Panc1 (cell line): ENCODE measurements at places on chromosomes 2 and 18. TPM values are rescaled to one million over a fixed set of nuclear protein-coding genes. Genes with fewer than 3 reads are reported as not detected.
A peak's percentile ranks its signal among the peaks of the same experiment; 100 is the strongest.

DNA sequence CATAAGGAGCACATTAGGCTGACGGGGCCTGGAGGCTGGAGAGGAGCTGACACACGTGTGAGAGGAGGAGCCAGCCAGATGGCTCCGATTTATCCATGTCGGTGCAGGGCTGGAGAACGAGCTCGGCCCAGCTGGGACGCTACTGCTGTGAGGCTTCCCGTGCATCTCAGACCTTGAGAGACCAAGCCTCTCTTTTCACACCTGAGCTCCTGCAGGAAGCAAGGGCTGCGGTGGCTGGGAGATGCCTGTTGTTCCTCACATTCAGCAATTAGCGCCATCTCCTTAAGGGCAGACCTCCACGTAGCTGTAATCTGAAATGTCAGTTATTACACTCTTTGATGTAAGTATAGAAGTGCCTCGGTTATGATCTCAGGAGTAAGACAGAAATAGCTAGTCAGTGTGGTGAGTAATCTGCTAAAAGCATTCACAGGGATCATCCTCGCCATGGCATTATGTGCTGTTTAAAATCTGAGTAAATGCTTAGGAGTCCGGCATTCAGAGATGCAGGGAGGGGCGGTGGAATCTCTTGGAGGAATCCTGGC lies 107.9 kb downstream of the PRKCE start:
- H3K4me1 ChIP-seq, result no peaks in the 10 kb centered on the region
- no peak for DNase-seq
- no peak overlapping the region for H3K4me3 ChIP-seq
- H3K27me3 ChIP-seq, result no peaks in the 10 kb centered on the region

DNA sequence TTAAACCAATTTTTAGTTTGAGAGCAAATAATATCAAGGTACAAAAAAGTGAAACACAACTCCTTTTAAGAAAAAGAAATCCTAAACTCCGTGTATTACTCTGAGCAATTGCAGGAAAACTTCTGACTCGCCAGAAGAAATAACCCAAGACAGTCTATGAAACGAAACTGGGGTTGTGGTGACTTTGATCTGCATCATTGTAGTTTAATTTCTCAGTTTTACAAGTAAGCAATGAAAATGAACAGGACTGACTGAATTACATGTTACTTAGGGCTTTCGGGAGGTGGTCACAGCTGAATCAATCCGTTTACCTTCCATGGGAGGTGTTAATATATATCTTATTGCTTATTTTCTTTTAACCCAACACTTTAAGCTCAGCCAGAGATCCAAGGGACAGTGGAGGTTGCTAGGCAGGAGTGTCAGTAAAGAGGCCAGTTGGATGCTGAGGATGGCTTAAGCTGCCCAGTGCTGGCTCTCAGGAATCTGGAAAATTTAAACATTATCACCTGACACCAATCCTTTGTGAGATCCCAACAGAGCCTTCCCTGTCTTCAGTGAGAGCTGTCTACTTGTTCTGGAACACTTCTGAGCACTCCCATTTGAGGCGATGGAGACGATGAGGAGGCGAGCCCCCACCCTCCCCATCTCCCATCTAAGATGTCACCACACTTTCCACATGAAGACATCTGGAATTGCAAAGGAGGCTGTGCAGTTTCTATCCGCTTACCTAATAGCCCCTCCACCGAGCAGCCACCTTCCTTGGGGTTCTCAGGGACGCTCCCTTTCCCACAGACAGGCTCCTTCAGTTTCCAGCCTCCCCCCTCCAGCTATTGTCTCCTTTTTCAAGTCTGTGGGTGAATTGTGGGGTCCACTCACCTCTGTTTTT lies 3.6 kb upstream of the RAB31 start:
- H3K27ac ChIP-seq, result peak overlapping the region; percentile 95
- peaks cover 39% of the 10 kb centered on the region for H3K4me1 ChIP-seq
- no peak overlapping the region for H3K4me3 ChIP-seq
- no peak for DNase-seq

GRCh38 chr18:65547046-65547445 lies 203.8 kb upstream of the CDH7 start:
- no peaks in the 10 kb centered on the region for H3K27me3 ChIP-seq
- DNase-seq, result no peak
- no peak overlapping the region for H3K27ac ChIP-seq
- H3K4me1 ChIP-seq, result no peaks in the 10 kb centered on the region

- H3K36me3 ChIP-seq, result no peaks in the 10 kb centered on the region
- H3K27ac ChIP-seq, result no peak overlapping the region
- H3K4me1 ChIP-seq, result no peaks in the 10 kb centered on the region
- no peak overlapping the region for H3K4me3 ChIP-seq
Measured at GRCh38 chr2:17306706-17307105, 211.5 kb downstream of the RAD51AP2 start.

GRCh38 chr18:1047406-1047805 lies 142.7 kb downstream of the ADCYAP1 start:
- no peaks in the 10 kb centered on the region for H3K4me1 ChIP-seq
- DNase-seq, result no peak
- H3K27ac ChIP-seq, result no peak overlapping the region
- H3K36me3 ChIP-seq, result no peaks in the 10 kb centered on the region
- H3K27me3 ChIP-seq, result no peaks in the 10 kb centered on the region

DNA sequence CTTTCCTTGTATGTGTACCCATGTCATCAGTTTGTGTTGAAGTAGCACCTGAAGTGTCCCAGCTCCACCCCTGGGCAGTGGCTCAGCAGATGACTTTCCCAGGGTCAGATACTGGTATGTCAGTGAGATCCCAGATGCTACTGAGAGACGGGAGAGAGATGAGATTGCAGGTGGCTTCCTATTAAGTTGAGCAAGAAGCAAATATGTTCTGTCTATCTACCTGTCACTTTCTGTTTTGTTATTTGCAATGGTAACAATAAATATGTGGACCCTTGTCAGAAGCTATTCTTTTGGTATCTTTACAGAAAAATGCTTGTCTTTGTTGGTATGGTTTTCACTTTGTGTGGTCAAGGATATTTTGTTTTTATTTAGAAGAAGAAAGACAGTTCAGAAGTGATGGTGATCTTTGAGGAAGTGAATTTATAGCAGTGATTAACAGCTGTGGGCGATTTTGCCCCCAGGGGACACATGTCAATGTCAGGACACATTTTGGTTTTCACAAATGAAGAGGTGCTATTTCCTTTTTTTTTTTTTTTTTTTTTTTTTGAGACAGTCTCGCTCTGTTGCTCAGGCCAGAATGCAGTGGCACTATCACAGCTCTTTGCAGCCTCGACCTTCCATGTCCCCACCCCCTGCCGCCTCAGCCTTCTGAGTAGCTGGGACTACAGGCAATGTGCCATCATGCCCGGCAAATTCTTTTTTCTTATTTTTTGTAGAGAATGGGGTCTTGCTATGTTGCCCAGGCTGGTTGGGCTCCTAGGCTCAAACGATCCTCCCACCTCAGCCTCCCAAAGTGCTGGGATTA lies 21.4 kb downstream of the MGAT5 start:
- DNase-seq, result no peak
- no peak overlapping the region for H3K4me3 ChIP-seq
- H3K36me3 ChIP-seq, result no peaks in the 10 kb centered on the region
- H3K27me3 ChIP-seq, result no peaks in the 10 kb centered on the region
- H3K27ac ChIP-seq, result no peak overlapping the region

- DNase-seq, result no peak
- H3K27ac ChIP-seq, result no peak overlapping the region
- H3K27me3 ChIP-seq, result no peaks in the 10 kb centered on the region
- H3K4me1 ChIP-seq, result no peaks in the 10 kb centered on the region
Measured at GRCh38 chr18:31736630-31737029, 24.1 kb downstream of the SLC25A52 start.

- no peak overlapping the region for H3K27ac ChIP-seq
- no peaks in the 10 kb centered on the region for H3K4me1 ChIP-seq
- H3K27me3 ChIP-seq, result no peaks in the 10 kb centered on the region
- H3K4me3 ChIP-seq, result no peak overlapping the region
- H3K36me3 ChIP-seq, result no peaks in the 10 kb centered on the region
Measured at GRCh38 chr2:216029416-216030129, 16.2 kb upstream of the MREG start.

Gene NPPC
- 1.1 TPM for total RNA-seq

Gene RIT2
- not detected for total RNA-seq

Gene ACADL
- not detected for total RNA-seq

Gene NAT8
- total RNA-seq, result not detected
